Fibroblast of lung (primary cell): ENCODE measurements at places on chromosomes 12 and 14. TPM values are rescaled to one million over a fixed set of nuclear protein-coding genes. Genes with fewer than 3 reads are reported as not detected.
A peak's percentile ranks its signal among the peaks of the same experiment; 100 is the strongest.

- no peak for DNase-seq
Observed at GRCh38 chr12:3601461-3602150, 110.6 kb downstream of the PRMT8 start.

DNA sequence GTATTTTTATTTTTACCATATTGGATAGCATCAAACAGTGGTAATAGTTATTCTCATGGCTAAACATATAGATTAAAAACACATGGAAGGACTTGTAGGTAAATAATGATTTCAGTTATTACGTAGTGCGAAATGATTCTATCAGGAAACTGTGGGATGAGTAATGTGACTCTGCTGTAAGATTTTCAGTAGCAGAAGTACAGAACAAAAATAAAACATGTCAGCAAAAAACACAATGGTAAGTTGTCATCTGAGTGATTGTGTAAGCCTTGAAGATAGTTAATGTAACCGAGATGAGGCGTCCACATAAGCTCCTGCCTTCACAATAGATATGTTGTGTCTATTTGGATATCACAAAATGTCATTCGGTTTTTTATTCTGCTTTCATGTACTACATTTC, 99.8 kb downstream of the BORCS5 start:
- peak; percentile 54 for DNase-seq

- DNase-seq, result peak; percentile 44
Observed at GRCh38 chr12:29732191-29732590, 51.6 kb downstream of the TMTC1 start.

DNA sequence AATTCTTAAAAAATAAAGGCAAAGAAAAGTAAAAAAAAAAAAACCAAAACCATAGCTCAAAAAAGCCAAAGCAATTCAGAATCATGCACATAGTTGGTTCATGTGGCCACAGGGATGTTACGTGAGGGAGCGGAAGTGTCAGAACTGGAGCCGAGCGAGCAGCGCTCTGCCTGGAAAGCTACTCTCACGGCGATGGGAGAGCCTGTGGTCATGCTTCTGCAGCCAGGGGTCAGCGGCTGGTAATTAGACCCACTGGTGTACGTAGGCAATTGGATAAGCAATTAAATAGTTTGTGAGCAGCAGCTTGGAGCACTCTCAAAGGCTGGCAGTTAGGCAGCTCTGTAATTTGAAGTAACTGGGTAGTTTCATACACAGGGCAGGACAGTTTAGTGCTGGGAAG, 58.1 kb downstream of the TRHDE start:
- DNase-seq, result peak; percentile 88

DNA sequence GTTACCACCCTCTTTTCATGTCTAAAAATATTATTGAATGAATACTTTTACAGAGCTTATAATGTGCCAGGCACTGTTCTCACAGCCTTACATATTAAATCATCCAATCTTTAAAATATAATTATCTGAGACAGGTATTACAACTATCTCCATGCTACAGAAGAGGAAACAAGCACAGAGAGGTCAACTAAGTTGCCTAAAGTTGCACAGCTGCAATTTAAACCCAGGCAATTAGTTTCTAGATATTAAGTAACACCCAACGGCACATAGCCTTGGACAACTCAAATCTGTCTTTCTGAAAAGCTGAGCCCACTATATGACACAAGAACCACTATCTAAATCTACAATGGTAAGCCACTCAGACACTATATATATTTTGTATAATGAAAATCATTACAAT, 92.6 kb downstream of the SLC2A13 start:
- DNase-seq, result no peak

DNA sequence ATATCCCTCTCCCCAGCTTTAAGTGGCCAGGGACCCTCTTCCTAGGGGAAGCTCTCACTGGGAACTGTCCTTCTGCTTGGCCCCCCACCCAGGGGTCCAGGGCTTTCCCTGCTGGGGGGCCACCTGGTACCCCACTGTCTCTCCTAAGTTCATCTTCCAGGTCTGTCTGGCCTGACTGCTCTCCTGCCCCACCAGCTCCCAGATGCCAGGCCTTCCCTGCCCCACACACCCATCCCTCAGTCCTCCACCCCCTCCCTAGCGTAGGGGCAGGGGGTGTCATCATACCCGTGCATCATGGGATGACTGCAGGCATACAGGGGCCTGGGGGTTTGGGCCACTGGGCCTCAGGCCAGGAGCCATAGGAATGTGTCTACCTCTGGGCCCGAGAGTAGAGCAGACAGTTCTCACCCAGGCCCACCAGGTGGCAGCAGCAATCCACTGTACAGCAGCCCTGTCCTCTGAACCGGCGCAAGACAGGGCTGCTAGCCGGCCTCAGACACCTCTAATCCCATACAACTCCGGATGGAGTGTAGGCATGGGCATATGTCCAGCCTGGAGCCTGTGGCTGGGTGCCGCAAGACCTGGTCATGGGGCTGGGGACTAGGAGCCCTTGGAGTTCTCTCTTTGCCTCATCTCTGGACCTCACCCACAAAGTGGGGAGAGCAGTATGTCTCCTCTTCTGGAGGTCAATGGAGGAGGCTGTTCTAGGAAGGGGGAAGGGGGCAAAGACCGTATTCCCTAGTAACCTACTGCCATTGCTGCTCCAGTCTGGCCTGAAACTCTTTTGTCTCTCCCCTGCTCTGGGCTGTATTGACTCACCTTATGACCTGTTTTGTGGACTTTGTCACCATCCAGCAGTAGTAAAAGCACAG, 10.0 kb upstream of the SMARCD1 start:
- DNase-seq, result peak; percentile 83

The SPX gene
- total RNA-seq, result 0.50 and 1.3 TPM in 2 replicates

The CCDC177 gene
- total RNA-seq, result not detected in 2 replicates

GRCh38 chr12:6526201-6526600, 8.1 kb upstream of the GAPDH start:
- DNase-seq, result no peak

The PPP1R1A gene
- total RNA-seq, result not detected in 2 replicates

The RD3L gene
- not detected in 2 replicates for total RNA-seq

GRCh38 chr12:60501124-60501729, 905.4 kb downstream of the SLC16A7 start:
- DNase-seq, result peak; percentile 74

DNA sequence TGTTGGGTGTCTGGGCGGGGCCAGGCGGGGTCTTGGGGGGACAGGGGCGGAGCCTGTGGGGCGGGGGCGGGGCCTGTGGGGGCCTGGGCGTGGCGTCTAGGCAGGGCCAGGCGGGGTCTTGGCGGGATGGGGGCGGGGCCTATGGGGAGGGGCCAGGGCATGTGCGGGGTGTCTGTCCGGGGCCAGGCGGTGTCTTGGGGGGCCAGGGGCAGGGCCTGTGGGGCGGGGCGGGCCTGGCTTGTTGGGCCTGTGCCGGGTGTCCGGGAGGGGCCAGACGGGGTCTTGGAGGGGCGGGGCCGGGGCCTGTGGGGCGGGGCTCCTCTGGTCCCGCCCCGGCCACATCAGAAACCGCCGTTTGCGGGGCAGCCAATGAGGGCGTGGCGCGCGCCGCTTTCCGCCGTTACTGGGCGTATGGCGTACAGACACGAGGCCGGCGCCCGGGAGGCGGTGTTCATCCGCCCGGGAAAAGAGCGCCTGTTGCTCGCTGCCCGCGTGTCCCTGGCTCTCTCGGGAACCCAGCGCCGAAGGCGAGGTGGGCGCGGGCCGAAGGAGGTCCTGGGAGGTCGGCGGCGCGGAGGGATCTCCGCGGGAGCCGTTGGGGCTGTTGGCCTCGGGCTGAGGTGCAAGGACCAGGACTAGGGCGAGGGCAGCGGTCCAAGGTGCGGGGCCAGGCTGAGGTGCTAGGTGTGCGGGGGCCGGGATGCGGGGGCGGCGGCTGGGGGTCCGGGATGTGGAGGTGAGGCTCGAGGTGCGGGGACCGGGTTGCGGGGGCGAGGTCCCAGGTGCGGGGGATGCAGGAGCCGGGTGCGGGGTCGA, at the start of gene PIWIL1:
TSS of gene PIWIL1 (plus strand) at position 400 of the 816 bp plus-strand sequence. CDS start 4,705 bp downstream, outside the sequence.
- DNase-seq, result no peak

The DLGAP5 gene
- 0.77 and 8.1 TPM in 2 replicates for total RNA-seq

GRCh38 chr12:89225401-89225800, 126.9 kb downstream of the DUSP6 start:
- peak; percentile 22 for DNase-seq

GRCh38 chr12:22956690-22957089, 331.7 kb downstream of the ETNK1 start:
- no peak for DNase-seq

The MYH6 gene
- total RNA-seq, result not detected in 2 replicates

DNA sequence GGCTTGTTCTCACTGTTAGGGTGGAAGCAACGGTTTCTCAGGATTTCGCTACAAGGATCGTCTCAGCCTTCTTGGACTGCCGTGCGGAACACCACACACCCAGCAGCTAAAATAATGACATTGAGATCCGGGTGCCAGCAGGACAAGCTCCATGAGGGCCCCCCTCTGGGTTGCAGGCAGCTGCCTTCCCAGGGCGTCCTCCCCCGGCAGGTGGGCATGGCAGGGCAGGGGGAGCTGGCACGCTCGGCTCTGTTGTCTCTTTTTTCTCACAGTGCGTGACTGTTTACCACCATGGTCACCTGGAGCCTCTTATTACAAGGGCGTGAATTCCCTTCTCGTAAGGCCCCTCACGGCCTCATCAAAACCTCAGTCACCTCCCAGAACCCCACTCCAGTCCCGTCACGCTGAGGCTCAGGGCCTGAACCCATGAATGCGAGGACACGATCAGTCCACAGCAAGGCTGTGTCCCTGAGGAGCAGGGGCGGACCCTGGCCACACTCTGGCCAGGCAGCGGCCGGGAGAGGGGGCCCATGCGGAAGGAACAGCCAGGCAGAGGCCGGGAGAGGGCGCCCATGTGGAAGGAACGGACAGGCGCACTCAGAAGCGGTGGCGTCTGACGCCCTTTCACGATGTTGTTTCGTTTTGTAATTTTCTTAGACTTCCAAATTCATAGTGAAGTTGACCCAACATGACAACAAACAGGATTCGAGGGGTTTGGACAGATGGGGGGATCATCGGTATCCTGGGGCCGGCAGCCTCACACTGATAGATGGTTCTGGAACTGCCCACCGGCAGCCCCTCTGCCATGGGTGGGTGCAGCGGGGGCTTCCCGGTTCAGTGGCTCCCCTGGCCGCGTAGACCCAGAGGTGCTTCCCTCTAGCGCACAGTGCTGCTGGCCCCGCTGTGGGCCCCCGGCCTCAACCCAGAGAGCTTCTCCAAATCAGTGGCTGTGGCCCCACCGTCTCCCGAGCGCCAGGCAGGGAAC, 10.0 kb downstream of the LRCOL1 start:
- DNase-seq, result peak; percentile 73

The B3GNT4 gene
- under 0.01 and 0.33 TPM in 2 replicates for total RNA-seq

The PTPN21 gene
- total RNA-seq, result 9.2 and 13.2 TPM in 2 replicates

DNA sequence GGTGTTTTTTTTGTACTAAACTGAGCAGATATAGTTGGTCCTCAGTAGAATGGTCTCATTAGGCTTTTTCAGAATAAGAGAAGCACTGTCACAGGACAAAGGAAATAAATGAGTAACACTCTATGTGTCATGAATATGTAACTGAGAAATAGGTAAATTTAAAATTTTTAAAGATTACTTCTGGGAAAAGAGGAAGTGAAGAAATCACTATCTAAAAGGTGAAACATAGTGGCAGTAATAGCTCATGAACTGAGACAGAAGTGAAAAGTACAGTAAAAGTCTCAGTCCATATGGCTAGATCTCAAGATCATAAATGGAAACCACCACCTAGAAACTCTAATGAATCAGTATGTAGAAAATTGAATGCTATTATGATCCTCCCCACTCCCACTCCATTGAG, 89.3 kb upstream of the TTC7B start:
- no peak for DNase-seq

- no peak for DNase-seq
Observed at GRCh38 chr14:26729851-26730250, 132.0 kb upstream of the NOVA1 start.

- DNase-seq, result no peak
Observed at GRCh38 chr14:89641495-89642175, 224.6 kb upstream of the FOXN3 start.

DNA sequence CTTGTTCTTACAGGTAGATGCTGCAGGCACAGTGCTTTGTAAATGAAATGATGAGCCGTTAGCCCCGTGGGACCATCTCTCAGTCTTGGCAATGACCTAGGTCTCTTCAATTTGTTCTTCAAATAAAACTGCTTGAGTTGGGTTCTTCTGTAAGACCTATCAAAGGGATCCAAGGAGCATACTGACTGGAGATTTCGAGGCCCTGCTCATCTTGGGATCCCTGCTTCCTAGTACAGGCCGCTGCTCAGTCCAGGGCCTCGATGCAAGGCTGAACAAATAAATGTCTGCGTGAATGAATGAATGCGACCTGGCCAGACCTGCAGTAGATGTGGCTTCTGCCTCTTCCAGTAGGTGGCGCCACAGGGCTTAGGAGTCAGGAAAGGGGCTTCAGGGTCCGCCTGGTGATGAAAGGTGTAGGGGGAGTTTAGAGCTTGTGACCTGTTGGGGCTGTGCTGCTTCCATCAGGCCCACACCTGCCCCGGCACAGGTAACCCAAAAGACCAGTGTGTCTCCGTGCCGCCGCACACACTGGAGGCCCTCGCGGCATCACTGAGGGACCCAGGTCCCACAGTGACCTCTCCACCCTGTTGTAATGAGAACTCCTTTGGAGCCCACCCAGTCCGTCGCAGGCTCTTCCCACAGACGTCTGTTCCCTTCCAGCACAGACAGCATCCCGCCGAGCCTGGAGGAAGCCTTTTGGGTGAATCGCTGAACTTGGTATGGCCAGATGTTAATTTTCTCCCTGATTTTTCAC, 4.4 kb downstream of the CACNA1C start:
- DNase-seq, result peak; percentile 64

The OGFOD2 gene
- 7.2 and 9.6 TPM in 2 replicates for total RNA-seq

The MGST1 gene
- 78.6 and 117 TPM in 2 replicates for total RNA-seq

DNA sequence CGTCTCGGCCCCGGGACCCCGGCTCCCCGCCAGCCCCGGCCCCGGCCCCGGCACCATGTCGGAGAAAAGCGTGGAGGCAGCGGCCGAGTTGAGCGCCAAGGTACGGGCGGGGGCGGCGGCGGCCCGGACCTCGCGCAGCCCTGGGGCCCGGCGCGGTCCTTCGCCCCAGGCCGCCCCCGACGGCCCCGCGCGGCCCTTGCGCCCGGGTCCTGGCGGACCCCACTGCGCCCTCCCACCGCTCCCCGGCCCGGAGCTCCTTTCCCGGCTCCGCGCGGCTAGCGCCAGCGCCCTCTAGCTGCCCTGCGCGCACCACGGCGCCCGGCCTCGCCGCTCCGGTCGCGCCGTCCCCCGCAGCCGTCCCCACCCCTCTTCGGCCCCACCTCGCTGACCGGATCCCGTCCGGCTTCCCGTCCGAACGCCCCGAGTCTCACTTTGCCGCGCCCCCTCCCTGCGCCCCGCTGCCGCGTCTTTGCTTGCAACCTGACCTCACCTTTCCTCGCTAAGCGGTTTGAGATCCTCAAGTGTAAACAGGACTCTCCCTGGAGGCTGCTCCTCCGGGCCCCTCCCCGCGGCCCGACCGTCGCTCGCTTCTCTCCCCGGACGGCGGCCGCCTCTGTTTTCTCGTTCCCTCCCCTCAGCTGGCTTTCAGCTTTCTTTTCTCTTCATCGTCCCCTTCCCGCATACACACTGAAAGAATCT, 637 bp downstream of the PTMS start:
- DNase-seq, result peak; percentile 67

- DNase-seq, result no peak
Observed at GRCh38 chr12:46609273-46609623, 216.5 kb downstream of the SLC38A4 start.

GRCh38 chr14:77230914-77231313, 40.1 kb downstream of the NGB start:
- no peak for DNase-seq

- peak; percentile 49 for DNase-seq
Observed at GRCh38 chr12:92408072-92408900, 262.6 kb upstream of the BTG1 start.
